Sigmoid colon (tissue), 7 donors: ENCODE measurements at places on chromosomes 5 and 9. TPM values are rescaled to one million over a fixed set of nuclear protein-coding genes. Genes with fewer than 3 reads are reported as not detected.

- H3K36me3 ChIP-seq = no peaks in the 10 kb centered on the region
- peaks cover 31% of the 10 kb centered on the region for H3K4me1 ChIP-seq
- DNase-seq = no peak
Observed at GRCh38 chr9:92467041-92467440, 15.3 kb downstream of the ASPN start.

- H3K27ac ChIP-seq = peak overlapping the region; percentile 84
- no peaks in the 10 kb centered on the region for H3K36me3 ChIP-seq
- DNase-seq = peak; percentile 94
- no peak overlapping the region for H3K4me3 ChIP-seq
Observed at GRCh38 chr5:134439210-134439654, 27.6 kb upstream of the CDKN2AIPNL start.

GRCh38 chr5:2715856-2716255, 35.6 kb downstream of the IRX2 start:
- peak; percentile 19 for DNase-seq
- no peak overlapping the region for H3K4me3 ChIP-seq

GRCh38 chr5:34854459-34855174, 15.7 kb downstream of the TTC23L start:
- H3K4me3 ChIP-seq = no peak overlapping the region
- H3K27me3 ChIP-seq = no peaks in the 10 kb centered on the region
- no peaks in the 10 kb centered on the region for H3K36me3 ChIP-seq
- no peak overlapping the region for H3K27ac ChIP-seq

GRCh38 chr5:122454541-122454940, 142.5 kb downstream of the SNCAIP start:
- no peak overlapping the region for H3K27ac ChIP-seq
- H3K27me3 ChIP-seq = no peaks in the 10 kb centered on the region
- DNase-seq = no peak
- H3K4me3 ChIP-seq = no peak overlapping the region

- no peaks in the 10 kb centered on the region for H3K27me3 ChIP-seq
- no peak overlapping the region for H3K4me3 ChIP-seq
- H3K4me1 ChIP-seq = peaks cover 7% of the 10 kb centered on the region
- peaks cover 86% of the 10 kb centered on the region for H3K36me3 ChIP-seq
- DNase-seq = no peak
- H3K27ac ChIP-seq = no peak overlapping the region
Observed at GRCh38 chr5:149603210-149603609, 21.9 kb downstream of the ARHGEF37 start.

The ZNF354B gene
- total RNA-seq = 15.3 TPM

DNA sequence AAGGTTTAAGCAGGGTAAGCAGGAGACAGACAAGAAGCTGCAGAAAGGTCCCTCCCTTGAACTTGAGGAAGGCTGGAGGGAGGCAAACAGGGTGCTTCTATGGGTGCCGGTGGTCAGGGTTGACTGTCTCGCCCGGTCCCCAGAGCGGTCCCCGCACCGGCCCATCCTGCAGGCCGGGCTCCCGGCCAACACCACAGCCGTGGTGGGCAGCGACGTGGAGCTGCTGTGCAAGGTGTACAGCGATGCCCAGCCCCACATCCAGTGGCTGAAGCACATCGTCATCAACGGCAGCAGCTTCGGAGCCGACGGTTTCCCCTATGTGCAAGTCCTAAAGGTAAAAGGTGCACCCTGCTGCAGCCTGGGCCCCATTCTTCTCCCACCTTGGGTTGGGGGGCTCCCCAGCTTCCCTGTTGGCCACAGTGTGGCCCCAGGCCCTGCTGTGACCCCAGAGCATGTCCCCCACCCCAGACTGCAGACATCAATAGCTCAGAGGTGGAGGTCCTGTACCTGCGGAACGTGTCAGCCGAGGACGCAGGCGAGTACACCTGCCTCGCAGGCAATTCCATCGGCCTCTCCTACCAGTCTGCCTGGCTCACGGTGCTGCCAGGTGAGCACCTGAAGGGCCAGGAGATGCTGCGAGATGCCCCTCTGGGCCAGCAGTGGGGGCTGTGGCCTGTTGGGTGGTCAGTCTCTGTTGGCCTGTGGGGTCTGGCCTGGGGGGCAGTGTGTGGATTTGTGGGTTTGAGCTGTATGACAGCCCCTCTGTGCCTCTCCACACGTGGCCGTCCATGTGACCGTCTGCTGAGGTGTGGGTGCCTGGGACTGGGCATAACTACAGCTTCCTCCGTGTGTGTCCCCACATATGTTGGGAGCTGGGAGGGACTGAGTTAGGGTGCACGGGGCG, 5.7 kb downstream of the FGFR4 start:
- H3K27me3 ChIP-seq = peaks cover 17% of the 10 kb centered on the region
- DNase-seq = no peak
- H3K36me3 ChIP-seq = no peaks in the 10 kb centered on the region
- H3K4me1 ChIP-seq = peaks cover 4% of the 10 kb centered on the region
- H3K4me3 ChIP-seq = no peak overlapping the region

The BTNL9 gene
- 34.9 TPM for total RNA-seq

The MCIDAS gene
- not detected for total RNA-seq

DNA sequence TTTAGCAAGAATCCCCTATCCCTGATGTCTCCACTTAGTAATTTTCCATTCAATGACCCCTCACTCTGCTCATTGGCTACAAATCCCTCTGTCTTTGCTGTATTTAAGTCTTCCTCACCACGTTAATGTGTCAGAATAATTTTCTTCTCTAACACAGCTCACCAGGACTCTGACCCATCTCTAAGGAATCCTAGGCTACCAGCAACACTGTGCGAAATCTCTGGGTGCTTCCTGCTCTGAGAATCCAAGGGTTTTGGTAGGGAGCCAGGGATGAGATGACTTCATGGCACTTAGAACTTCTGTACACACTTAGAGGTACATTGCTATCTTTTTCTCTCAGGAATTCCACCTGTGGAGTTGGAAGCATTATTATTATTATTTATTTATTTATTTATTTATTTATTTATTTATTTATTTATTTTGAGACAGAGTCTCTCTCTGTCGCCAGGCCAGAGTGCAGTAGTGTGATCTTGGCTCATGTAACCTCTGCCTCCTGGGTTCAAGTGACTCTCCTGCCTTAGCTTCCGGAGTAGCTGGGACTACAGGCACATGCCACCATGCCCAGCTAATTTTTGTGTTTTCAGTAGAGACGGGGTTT, 53.5 kb downstream of the FOXI1 start:
- H3K27me3 ChIP-seq = no peaks in the 10 kb centered on the region
- no peak overlapping the region for H3K4me3 ChIP-seq
- H3K36me3 ChIP-seq = no peaks in the 10 kb centered on the region
- DNase-seq = no peak
- no peaks in the 10 kb centered on the region for H3K4me1 ChIP-seq
- no peak overlapping the region for H3K27ac ChIP-seq

DNA sequence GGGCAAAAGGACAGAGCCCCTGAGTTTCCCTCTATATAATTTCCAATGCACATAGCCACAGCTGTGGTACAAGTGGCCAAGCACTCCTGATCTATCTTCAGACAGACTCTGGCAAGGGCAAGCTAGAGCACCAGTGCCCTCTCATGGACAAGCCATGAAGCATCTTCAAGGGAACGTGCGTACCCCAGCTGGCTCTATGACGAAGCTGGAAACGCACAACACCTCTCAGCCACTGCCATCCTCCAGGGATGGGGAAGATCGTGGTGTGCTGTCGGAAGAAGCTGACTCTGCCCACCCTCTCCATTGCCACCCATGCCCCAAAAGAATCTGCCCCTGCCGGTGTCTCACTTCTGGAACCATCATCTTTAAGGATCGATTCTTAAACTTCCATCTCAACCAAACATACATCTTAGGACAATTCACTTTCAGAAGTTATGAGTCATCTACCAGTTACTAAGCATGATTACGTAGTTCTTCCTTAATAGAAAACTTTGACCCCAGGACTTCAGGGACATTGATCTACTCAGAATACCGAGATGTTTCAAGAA, 482.9 kb downstream of the AGTPBP1 start:
- DNase-seq = no peak
- H3K4me3 ChIP-seq = no peak overlapping the region
- no peaks in the 10 kb centered on the region for H3K4me1 ChIP-seq

The DMRTA1 gene
- 0.83 TPM for total RNA-seq

The BARHL1 gene
- not detected for total RNA-seq

The TICAM2 gene
- 3.6 TPM for total RNA-seq

The UNC13B gene
- 20.5 TPM for total RNA-seq

DNA sequence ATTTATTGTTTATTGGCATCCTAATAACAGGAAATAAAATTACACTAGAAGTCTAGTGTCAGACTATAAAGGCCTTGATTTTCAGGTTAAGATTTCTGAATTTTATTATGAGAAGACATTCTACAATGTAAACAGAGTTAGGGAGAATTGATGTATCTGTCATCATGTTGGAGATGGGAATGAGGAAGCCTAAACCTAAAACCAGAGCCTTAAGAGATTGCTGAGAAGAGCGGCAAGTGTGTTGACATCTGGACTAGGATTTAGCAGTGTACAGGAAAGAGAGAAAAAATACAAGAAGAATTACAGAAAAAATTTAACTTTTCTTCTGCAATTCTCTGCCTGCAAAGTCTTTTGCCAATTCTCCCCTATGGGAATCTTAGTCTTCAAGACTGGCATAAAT, 525.5 kb downstream of the NR2F1-AS1 start:
- no peaks in the 10 kb centered on the region for H3K4me1 ChIP-seq
- DNase-seq = no peak
- no peaks in the 10 kb centered on the region for H3K27me3 ChIP-seq
- no peak overlapping the region for H3K4me3 ChIP-seq

GRCh38 chr5:140131967-140132409, 6.3 kb downstream of the IGIP start:
- H3K36me3 ChIP-seq = no peaks in the 10 kb centered on the region
- H3K4me1 ChIP-seq = no peaks in the 10 kb centered on the region
- H3K27me3 ChIP-seq = no peaks in the 10 kb centered on the region
- no peak overlapping the region for H3K27ac ChIP-seq

DNA sequence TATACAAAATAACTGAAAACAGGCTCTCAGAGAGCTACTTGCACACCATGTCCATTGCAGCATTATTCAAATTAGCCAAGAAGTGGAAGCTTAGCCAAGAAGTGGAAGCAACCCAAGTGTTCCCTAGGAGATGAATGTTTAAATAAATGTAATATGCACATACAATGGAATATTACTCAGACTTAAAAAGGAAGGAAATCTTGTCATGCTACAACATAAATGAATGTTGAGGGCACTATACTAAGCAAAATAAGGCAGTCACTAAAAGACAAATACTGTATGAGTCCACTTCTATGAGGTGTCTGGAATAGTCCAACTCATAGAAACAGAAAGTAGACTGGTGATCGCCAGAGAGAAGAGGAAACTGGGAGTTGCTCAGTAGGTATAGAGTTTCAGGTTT, 438.1 kb downstream of the MAT2B start:
- no peak for DNase-seq
- H3K36me3 ChIP-seq = no peaks in the 10 kb centered on the region
- H3K4me3 ChIP-seq = no peak overlapping the region
- no peak overlapping the region for H3K27ac ChIP-seq
- H3K4me1 ChIP-seq = no peaks in the 10 kb centered on the region
- no peaks in the 10 kb centered on the region for H3K27me3 ChIP-seq

DNA sequence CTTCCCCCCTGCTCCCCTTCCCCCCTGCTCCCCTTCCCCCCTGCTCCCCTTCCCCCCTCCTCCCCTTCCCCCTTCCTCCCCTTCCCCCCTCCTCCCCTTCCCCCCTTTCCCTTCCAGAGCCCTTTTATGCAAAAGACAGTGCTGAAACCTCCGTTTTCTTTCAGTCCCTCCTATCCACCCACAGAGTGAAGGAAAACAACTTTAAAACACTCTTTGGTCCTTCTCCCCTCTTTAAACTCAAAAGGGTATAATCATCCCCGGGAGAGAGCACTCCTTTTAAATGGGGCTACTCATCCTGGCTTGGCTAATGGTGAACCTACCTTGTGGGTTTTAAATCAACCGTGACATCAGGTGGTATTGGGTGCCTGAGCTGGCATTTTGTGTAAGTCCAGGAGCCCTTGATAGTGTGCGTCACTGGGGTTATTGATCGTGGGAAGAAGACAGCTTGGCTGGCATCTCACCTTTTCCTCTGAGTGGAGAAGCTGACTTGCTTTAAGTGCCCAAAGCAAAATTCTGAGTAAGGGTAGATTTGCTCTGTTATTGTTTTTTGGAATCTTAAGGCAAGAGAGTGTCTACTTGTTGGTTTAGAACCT, 2.7 kb downstream of the LARP1 start:
- DNase-seq = no peak
- no peaks in the 10 kb centered on the region for H3K27me3 ChIP-seq
- H3K27ac ChIP-seq = no peak overlapping the region
- H3K4me3 ChIP-seq = no peak overlapping the region

GRCh38 chr5:174420651-174421407, 303.6 kb upstream of the MSX2 start:
- peaks cover 5% of the 10 kb centered on the region for H3K27me3 ChIP-seq
- DNase-seq = no peak

DNA sequence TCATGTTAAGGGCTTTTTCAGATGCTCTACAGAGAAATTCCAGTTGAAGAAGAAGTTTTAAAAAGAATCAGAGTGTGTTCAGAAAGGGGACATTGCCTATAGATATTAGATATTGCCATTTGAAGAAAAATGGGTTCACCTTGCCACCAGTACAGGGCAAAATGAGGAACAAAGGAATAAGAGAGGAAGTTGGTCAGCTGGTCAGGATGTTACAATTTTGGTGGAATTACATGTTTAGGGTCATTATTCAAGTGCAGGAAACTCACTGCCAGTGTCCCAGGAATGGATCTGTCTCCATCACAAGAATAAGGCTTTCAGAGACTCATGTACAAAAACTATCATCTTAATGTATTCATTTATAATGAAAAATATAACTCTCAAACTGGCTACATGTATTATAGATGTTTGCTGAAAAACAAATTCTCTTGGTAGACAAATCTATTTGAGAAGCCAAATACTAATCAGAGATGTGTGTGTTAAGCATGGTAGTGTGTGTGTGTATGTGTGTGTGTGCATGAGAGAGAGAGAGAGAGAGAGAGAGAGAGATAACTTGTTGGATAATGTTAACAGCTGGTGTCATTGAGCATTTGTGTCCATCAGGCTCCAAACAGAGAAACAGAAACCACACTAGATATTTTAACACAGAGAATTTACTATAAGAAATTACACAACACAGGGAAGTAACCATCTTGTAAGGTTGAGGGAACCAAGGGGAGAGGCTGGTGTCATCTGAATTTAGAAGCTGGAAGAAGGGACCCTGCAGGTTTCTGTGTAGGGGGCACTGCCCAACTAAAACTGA, 5.0 kb upstream of the C1QTNF3 start:
- no peak for DNase-seq
- H3K4me3 ChIP-seq = no peak overlapping the region
- H3K27ac ChIP-seq = no peak overlapping the region
- H3K27me3 ChIP-seq = no peaks in the 10 kb centered on the region
- H3K4me1 ChIP-seq = peaks cover 39% of the 10 kb centered on the region
